IMR-90 (cell line): ENCODE measurements at places on chromosomes 7 and 10. TPM values are rescaled to one million over a fixed set of nuclear protein-coding genes. Genes with fewer than 3 reads are reported as not detected.

Gene C10orf53
- not detected in 2 replicates for total RNA-seq

Gene ELN
- total RNA-seq: 1.9 and 2.2 TPM in 2 replicates

Gene HECW1
- 1.1 and 1.3 TPM in 2 replicates for total RNA-seq

Gene HERC4
- 92.8 and 177 TPM in 2 replicates for total RNA-seq

Gene MGMT
- 11.1 and 11.5 TPM in 2 replicates for total RNA-seq

Gene SPDYE11
- not detected in 2 replicates for total RNA-seq

Gene ITIH5
- under 0.01 TPM in 2 replicates for total RNA-seq

Gene MSS51
- 1.1 TPM in 2 replicates for total RNA-seq

Gene SAMD9
- 9.5 and 15.6 TPM in 2 replicates for total RNA-seq

Gene OR2A12
- total RNA-seq: not detected in 2 replicates

Gene ZNF365
- total RNA-seq: 2.5 and 3.2 TPM in 2 replicates

Gene GNG11
- total RNA-seq: 6.1 and 11.1 TPM in 2 replicates

Gene UMAD1
- 5.2 and 9.2 TPM in 2 replicates for total RNA-seq

Gene SPOCK2
- total RNA-seq: not detected in 2 replicates

Gene KIAA1217
- 3.1 and 3.4 TPM in 2 replicates for total RNA-seq

Gene PNLIPRP3
- total RNA-seq: not detected in 2 replicates

Gene LIPK
- total RNA-seq: not detected in 2 replicates

Gene PNLIPRP2
- total RNA-seq: not detected in 2 replicates

Gene OR2A5
- total RNA-seq: not detected in 2 replicates

Gene HOXA9
- total RNA-seq: 0.18 and 0.28 TPM in 2 replicates

Gene AVL9
- total RNA-seq: 21.7 and 23.6 TPM in 2 replicates
